ENCODE measurements at places on chromosomes 2 and 18.

DNA sequence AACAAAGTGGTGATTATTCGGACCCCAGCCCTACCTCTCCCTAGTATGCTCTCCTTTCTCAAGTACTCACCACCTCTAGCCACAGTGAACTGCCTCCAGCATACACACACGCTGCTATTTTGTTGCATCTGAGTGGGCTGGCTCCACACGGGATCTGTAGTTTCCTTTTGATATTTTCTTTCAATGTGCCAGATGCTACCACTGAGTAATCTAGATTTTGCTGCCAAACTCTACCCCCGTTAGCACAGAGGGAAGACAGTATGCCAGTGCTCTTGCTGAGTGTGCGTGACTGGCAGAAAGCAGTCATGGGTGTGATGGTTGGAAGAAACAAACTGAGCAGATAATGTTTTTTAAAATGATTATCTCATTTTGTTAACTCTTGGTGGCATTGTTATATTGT is 11.6 kb downstream of the CFLAR start:
- DNase-seq, result no peak

GRCh38 chr2:84450288-84451227 is 8.5 kb downstream of the SUCLG1 start:
- DNase-seq, result no peak

DNA sequence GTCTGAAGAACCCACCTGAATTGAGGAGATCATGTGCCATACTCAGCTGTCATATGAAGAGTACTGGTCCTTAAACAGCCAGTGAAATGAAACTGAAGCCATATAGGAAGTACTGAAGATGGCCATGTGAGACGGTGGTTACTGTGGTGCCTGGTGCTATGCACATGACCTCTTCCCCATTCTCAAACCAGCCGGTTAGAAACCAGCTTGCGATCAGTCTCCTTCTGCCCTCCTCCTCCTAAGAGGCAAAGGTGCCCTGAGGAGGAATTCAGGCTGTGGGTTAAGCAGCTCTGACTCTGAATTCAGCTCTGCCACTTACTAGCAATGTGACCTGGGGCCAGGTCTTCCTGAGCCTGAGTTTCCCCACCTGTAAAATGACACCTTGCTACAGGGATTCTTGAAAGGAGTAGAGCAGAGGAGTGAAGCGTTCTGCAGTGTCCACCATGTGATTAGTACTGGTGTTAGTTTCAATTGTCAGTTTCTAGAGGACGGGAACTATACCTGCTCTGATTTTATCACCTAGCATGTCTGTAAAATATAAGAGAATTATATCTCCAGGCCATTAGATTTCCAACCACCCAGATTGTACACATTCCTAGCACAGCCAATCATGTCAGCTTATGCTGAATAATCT is 5.1 kb downstream of the FECH start:
- no peak for DNase-seq

- no peak for DNase-seq
These were observed 123.9 kb upstream of the SULT1C3 start for GRCh38 chr2:108115868-108116267.

- DNase-seq, result no peak
These were observed 37.0 kb downstream of the KLHL14 start for GRCh38 chr18:32735781-32736180.

DNA sequence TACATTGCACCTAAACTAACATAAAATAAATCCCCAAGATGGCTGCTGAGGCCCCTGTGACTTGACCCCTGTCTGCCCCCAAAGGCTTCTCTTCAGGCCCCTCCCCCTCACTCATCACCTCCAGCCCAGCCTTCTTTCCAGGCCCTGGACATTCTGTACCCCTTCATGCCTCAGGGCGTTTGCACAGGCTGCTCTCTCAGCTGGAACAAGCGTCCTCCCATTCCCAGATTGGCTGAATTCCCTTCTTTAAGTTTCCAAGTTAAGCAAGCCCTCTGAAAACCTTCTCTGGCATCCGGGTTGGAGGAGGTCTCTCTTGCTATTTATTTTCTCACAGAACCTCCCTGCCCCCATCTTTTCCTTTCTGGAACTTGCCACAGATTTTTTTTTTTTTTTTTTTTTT is 165.2 kb upstream of the BCL2L11 start:
- no peak for DNase-seq

- DNase-seq, result no peak
These were observed 6.8 kb upstream of the ARHGAP28 start for GRCh38 chr18:6722690-6723089.

GRCh38 chr18:53380063-53380639 is 844.3 kb downstream of the MBD2 start:
- DNase-seq, result no peak

- no peak for DNase-seq
These were observed 490 bp downstream of the NDUFS1 start for GRCh38 chr2:206158563-206159345.

GRCh38 chr2:238022594-238023157 is 38.1 kb upstream of the SCLY start:
- no peak for DNase-seq

DNA sequence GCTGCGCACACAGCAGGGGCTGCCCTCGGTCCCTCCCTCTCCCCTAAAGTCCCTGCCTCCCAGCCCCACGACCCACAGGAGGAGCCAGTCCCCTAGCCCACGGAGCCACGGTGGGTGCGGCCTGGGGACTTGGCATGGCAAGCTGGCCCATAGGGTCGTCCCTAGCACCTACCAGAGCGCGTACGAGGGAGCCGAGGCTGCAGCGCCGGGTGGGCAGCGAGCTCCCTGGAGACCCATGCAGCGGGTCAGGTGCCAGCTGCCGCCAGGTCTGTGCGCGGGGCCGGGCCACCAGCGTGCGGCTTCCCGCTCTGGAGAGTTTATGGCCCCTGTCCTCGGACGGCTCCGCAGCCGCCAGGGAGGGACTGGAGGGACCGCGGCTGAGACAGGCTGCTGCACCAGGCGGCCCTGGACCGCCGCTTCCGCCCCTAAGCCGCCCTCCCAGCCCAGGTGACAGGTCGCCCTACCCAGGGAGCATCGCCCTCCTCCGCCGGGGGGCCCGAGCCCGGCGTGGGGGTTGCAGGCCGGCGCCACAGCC is 273.6 kb downstream of the CCDC74A start:
- DNase-seq, result no peak

GRCh38 chr18:73318739-73319479 is 451.1 kb upstream of the NETO1 start:
- no peak for DNase-seq

DNA sequence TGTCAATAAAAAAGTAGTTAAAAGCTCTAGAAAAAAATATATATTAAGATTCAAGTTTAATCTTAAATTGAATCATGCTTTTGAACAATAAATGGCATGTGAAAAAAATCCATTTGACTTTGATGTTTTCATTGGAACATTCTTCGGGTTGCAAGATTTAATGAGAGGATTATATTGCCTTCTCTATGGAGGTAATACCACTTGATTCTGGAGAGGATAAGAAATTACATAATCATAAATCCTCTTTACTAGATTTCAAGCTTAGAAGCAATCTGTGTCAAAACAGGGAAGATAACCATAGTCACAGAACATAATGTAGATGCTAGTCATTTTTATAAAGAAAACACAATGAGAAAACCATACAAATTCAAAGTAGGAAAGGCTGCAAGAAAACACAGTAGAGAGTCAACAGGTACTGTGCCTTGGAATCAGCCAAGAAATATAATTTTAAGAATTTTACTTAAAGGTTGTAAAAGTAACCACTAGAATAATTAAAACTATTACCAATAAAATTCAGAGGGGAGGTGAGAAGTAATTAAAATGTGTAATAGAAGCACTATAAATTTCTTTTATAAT is 18.7 kb upstream of the MAPRE2 start:
- DNase-seq, result no peak

GRCh38 chr2:12534646-12535263 is 182.0 kb upstream of the TRIB2 start:
- no peak for DNase-seq

DNA sequence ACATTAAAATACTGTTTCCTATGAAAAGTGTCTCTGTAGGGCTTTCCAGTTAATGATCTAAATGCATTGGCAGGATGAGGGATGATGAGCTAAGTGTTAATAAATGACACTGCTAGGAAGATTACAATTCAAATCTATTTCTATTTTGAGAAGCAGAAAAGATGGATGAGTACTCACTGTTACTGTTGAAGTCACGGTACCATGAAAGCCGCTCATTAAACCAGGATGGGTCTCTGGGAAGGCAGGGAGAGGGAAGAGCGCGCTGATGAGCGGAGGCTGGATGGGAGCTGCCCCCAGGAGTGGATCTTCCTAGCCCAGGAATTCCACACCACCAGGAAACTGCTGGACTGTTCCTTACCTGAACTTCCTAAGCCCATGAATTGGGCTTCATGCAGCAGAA is 27.1 kb upstream of the TXNDC2 start:
- DNase-seq, result no peak

GRCh38 chr2:164815071-164815793 is 26.4 kb downstream of the COBLL1 start:
- DNase-seq, result no peak

- DNase-seq, result no peak
These were observed 19.4 kb downstream of the DOK1 start for GRCh38 chr2:74573747-74574562.

DNA sequence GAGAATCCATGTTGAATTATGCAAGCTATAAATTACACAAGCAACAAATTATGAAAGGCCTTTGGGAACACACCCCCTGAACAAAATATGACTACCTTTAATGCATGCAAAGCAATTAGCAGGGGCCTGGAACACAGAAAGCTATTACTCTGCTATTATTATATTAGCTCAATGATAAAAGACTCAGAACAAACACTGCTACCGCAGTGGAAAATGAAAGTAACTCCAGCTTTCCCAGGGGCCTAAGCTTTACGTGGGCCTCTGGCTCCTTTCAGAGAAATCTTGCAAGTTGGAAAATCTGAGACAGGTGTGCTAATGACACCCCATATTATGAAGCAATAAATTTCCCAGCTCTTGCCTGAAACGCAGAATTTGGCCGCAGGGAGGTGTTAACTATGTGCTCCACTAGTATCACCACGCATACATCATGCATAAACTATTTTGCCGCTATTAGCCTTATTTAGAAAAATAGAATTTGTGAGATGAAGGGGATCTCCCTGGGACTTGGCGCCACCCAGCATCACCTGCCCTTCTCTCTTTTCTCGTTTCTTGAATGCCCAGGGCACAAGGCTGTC is 321.6 kb upstream of the LYPD1 start:
- DNase-seq, result no peak

DNA sequence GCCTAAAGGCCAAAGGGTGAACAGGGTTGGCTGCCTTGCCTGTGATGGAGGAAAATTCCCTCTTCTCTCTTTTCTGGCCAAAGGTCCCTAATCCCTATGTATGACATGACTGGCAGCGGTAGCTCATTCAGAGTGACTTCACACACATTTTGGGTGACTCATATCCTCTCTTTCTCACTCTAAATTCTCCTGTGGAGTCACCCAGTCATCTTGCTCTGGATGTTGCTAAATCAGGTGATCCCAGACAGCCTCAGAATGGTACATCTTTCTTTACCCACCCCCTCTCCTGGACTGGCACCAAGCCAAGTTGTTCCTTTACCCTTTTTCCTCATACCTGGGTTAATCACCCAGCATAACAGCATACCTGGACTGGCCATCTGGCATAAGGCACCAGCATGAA is 77.2 kb downstream of the NEURL3 start:
- DNase-seq, result no peak

GRCh38 chr2:134087371-134087921 is 166.4 kb upstream of the MGAT5 start:
- no peak for DNase-seq

GRCh38 chr18:79487801-79488201 is 92.1 kb downstream of the NFATC1 start:
- DNase-seq, result no peak

DNA sequence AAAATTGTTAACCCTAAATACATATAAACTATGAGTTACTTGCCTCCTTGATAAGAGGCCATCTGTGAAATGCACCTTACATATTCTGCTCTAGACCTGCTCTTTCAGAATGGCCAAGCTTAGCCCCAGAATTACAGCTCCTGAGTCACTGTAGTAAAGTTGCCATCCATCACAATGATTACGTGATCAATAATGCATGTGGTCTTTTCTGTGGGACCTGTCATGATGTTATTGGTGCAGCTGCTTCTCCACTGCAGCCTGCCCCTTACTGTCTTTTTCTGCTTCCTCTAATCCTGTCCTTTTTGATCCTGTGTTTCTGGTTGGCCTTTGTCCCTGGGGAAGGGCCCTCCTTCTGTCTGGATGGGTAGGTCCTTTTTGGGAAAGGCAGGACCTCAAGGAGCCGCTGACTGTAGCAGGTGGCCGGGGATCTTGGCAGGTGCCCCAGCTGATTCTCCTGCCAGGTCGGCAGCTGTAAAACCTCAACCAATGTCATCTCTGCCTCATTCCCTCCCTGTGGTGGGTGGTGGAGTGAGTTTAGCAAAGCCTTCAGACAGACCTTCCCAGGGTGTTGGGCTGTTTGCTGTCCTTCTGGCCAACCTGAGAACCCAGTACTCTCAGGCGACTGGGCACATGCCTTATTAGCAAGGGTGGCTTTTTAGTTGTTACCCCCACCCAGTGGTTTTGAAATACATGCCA is 126.2 kb upstream of the EML6 start:
- no peak for DNase-seq

DNA sequence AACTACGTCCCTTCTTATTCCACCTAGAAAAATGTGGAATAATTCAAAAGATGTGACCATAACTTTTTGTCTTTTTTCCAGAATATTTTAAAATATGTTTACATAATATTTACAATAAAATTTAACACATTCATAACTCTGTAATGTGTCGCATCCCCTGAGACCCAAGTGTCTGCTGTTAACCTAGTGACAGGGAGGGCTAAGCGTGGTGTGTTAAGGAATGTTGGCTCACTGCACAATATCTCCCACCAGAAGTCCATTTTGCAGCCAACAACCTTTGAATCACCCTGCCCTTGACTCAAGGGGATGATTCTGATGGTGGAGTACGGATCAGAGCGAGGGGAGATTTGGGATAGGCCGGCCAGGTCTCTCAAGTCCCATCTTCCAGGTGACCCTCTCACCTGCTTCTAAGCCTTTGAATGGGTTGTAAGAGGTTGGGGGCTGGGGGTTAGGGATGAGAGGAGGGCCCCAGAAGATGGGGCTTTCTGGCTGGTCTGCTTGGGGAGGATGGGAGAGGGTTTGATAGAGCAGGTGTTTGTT is 43.3 kb downstream of the SERTAD2 start:
- no peak for DNase-seq

- no peak for DNase-seq
These were observed 53.6 kb upstream of the DDX18 start for GRCh38 chr2:117760916-117761315.

DNA sequence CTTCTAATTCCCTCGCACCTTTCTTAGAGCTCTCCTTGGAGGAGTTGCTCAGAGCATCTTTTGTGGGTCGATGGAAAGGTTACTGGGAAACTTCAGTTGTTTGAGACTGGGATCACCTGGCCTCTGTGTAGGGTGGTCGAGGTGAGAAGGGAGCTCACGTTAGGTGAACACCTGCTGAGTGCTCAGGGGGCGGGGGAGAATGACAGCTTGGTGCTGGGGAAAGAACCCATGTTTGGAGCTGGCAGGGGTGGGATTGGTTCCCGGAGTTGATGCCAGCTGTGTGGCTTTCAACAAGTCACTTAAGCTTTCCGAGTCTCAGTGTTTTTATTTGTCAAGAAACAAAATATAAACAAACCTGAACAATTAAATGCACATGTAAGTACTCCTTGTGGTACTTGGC is 122.3 kb downstream of the GLI2 start:
- DNase-seq, result no peak
